ENCODE measurements at places on chromosomes 1 and 21. TPM values are rescaled to one million over a fixed set of nuclear protein-coding genes. Genes with fewer than 3 reads are reported as not detected.

DNA sequence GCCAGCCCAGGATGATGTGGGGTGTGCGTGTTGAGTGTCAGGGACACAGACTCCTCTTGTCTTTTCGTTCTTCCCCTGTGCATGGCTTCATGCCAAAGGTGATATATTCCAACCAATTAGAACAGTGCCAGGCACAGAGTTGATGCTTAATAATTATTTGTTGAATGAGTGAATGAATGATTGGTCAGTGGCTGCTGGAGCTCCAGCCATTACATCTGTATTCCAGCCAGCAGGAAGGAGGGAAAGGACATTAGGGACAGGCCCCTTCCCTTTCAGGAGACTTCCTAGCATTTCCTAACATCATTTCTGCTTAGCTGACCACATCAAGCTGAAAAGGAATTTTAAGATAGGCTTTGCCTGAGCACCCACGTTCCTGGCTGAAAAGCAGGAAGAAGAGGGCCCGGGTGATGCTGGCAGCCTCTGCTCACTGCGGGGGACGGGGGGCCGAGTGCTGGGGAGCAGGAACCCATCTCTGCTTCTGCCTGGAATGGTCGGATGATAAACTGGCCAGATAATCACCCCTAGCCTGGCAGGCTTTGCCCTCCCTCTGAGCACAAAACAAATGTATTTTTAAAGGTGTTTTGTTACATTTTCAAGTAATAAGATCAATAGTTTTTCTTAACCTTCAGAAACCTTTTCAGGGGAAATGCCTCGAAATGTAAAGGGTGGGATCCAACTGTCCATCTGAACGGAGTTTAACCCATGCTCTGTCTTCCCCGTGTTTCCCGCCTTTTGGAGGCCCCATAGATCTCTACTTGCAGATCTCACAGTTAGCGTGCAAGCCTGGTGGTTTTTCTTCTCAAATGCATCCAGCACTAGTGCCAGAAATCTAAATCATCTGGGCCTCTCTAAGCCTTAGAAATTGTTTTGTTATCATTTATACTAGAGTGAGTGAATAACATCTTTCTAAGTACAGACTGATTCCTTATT is 39.0 kb downstream of the SLC37A1 start:
- peak; percentile 1 for DNase-seq

DNA sequence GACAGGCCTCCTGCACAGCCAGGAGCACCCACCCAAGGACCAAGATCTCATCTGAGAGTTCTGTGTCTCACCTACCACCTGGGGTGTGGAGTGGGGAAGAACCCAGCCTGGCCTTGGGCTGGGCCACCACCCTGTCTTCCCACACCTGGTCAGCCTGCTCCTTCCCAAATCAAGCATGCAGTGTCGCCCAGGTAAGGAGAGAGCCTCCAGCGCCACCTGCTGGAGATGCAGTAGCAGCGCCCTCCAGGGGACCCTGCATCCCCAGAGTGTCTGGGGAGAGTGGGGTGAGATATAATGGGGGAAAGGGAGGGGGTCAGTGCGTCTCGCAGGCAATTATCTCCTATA is 32.3 kb downstream of the KIAA2013 start:
- DNase-seq, result peak; percentile 86

- DNase-seq, result no peak
Measured at GRCh38 chr21:15695241-15695640, 34.5 kb upstream of the USP25 start.

The FCAMR gene
- not detected for total RNA-seq

The RGS16 gene
- 27.2 TPM for total RNA-seq

DNA sequence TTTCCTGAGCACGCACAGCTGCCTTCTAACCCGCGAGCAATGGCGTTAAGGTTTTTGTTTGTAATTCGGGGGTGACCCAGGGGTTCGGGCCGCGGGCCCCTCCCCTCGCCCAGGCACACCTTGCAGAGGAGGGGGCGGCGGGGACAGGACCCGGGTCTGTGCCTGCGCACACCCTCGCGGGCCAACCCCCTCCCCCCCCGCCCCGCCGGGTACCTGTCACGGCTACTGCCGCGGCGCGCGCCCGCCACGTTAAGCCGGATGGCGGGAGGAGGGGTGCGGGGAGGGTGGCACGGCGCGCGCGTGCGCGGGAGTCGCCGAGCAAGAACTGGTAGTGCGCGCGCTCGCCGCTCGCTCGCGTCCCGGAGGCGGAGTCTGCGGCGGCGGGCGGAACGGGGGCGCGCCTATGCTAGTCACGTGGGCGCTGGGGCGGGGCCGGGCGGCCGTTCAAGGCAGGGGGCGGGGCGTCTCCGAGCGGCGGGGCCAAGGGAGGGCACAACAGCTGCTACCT is at the start of gene TPTE:
TSS of gene TPTE (plus strand) at position 493 of the 508 bp plus-strand sequence. CDS start 17,141 bp downstream, outside the sequence.
- DNase-seq, result no peak

- no peak for DNase-seq
Measured at GRCh38 chr1:66271904-66272254, 262.1 kb upstream of the SGIP1 start.

DNA sequence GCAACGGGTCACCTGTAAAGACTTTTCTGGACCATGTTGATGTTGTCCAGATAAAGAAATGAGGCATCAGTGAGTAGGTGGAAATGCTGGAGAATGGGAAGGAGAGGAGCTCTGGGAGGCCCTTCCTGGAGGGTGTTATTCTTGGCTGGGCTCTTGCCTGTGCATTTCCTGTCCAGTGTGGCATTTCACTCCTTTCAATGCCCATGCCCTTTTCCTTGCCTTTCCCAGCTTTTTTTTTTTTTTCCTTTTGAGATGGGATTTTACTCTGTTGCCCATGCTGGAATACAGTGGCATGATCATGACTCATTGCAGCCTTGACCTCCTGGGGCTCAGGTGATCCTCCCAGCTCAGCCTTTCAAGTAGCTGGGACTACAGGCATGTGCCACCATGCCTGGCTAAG is 11.8 kb downstream of the NOS1AP start:
- DNase-seq, result no peak

The C1orf53 gene
- 0.66 TPM for total RNA-seq

- DNase-seq, result no peak
Measured at GRCh38 chr1:76230842-76231281, 156.3 kb downstream of the ST6GALNAC3 start.

GRCh38 chr1:24536391-24536840 is 19.5 kb upstream of the NCMAP start:
- DNase-seq, result peak; percentile 81

The KRTAP20-4 gene
- total RNA-seq, result not detected

GRCh38 chr1:45730075-45730779 is 20.2 kb downstream of the IPP start:
- DNase-seq, result no peak

All from activated CD4-positive, alpha-beta T cell treated with anti-CD3 and anti-CD28 coated beads for 36 hours (primary cell).